ENCODE measurements at places on chromosomes 13 and 19.

GRCh38 chr13:66765559-66765958 lies 464.6 kb downstream of the PCDH9 start:
- DNase-seq = no peak

- no peak for DNase-seq
Observed at GRCh38 chr19:49347835-49348234, 12.6 kb downstream of the CD37 start.

- DNase-seq = no peak
Observed at GRCh38 chr19:10450853-10451609, 30.7 kb downstream of the PDE4A start.

GRCh38 chr19:35037716-35038622 lies 3.6 kb upstream of the HPN start:
- no peak for DNase-seq

- no peak for DNase-seq
Observed at GRCh38 chr19:55278391-55279135, 1.3 kb downstream of the HSPBP1 start.

DNA sequence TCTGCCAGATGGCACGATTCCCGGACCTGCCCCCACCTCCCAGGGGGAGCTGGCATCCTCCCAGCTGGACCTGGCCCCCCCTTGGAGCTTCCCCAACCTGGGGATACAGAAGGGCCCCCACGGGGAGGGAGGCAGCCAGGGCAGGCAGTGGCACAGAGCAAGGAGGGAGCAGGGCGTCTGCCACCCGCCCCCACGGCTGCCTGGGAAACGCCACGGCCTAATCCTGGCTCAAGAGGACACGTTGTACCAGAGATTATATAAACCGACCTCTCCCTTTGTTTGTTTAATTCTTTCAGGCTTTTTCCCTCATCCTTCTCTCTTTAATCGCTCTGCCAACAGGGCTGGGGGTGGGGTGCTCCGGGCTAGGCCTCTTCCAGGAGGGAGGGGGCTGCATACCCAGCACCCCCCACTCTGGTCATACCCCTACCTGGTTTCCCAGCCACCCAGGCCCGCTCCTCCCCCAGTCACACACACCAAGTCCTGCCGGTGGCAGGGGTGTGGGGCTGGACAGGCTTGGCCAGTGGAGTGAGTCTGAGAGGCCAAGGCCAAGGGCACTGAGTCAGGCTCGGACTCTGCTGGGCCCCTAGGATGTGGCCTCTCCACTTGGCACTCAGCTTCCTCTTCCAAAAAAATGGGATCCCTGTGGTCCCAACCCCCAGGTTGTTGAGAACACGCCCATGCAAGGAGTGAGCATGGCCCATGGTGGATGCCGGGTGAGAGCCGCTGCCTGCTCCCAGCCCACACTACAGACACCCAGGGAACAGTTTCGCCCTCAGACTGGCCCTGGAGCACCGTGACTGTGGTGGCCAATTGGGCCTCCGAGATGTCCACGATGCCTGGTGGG lies 29.5 kb upstream of the NFIC start:
- DNase-seq = no peak

- DNase-seq = no peak
Observed at GRCh38 chr13:105838231-105838630, 697.2 kb downstream of the EFNB2 start.

- no peak for DNase-seq
Observed at GRCh38 chr13:58598241-58598640, 966.7 kb downstream of the PCDH17 start.

GRCh38 chr13:88189728-88190127 lies 518.6 kb downstream of the SLITRK5 start:
- no peak for DNase-seq

- DNase-seq = no peak
Observed at GRCh38 chr19:47350630-47351029, 1.5 kb downstream of the DHX34 start.

- no peak for DNase-seq
Observed at GRCh38 chr19:1992759-1993260, 22.7 kb downstream of the BTBD2 start.

Data from esophagus squamous epithelium (tissue), 5 donors.